Natural killer cell treated with Interleukin-12 subunit alpha and Interleukin-12 subunit beta and Interleukin-15 and Interleukin-18, amount 100 ng/mL, for 72 hours (primary cell): ENCODE measurements at places on chromosomes 5 and 9. TPM values are rescaled to one million over a fixed set of nuclear protein-coding genes. Genes with fewer than 3 reads are reported as not detected.

Gene TEX48
- total RNA-seq = not detected

Gene INSL4
- total RNA-seq = not detected

Gene MED27
- 35.4 TPM for total RNA-seq

Gene SLC46A2
- total RNA-seq = not detected

Gene PTPA
- 133 TPM for total RNA-seq

Gene GDNF
- total RNA-seq = not detected

Gene PCDHGA4
- 0.50 TPM for total RNA-seq

Gene PCDHGB6
- 0.89 TPM for total RNA-seq

- peaks cover 57% of the 10 kb centered on the region for H3K27me3 ChIP-seq
- no peak overlapping the region for H3K4me3 ChIP-seq
- H3K4me1 ChIP-seq = no peaks in the 10 kb centered on the region
- no peak for DNase-seq
- no peak overlapping the region for H3K27ac ChIP-seq
- peaks cover 6% of the 10 kb centered on the region for H3K36me3 ChIP-seq
Measured at GRCh38 chr5:115820846-115821245, 4.4 kb upstream of the CDO1 start.

DNA sequence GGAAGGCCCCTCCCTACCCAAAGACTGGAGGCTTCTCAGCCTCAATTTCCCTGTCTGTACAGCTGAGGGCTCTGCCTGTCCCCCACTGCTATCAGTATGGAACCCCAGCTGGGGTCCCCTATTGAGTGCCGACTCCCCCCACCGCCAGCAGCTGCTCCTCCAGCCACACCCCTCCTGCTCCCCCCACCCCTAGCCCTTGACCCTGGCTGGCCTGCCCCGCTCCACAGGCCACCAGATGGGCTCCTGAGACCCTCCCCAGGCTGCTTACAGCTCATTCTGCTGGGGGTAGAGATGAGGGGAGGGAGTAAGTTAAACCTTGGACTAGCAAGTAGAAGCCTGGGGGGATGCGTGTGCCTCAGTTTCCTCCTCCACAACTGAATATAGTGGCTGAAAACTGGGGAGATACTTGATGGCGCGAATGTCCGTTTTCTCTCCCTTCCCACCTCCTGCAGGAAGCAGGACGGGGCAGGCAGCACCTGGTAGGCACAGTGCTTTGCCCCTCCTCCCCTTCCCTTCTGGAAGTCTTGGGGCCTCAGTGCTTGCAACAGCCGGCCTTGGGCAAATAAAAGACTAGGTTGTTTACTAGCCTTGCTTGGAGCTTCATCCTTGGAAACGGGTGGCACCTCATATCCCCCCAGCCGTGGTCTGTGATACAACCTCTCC is 19.1 kb downstream of the URM1 start:
- no peaks in the 10 kb centered on the region for H3K27me3 ChIP-seq
- no peak overlapping the region for H3K27ac ChIP-seq
- H3K36me3 ChIP-seq = no peaks in the 10 kb centered on the region
- H3K4me3 ChIP-seq = no peak overlapping the region
- no peak for DNase-seq

GRCh38 chr5:72649449-72649848 is 142.2 kb upstream of the ZNF366 start:
- peaks cover 7% of the 10 kb centered on the region for H3K27me3 ChIP-seq
- no peaks in the 10 kb centered on the region for H3K36me3 ChIP-seq
- no peak overlapping the region for H3K27ac ChIP-seq
- H3K4me3 ChIP-seq = no peak overlapping the region
- no peaks in the 10 kb centered on the region for H3K4me1 ChIP-seq

DNA sequence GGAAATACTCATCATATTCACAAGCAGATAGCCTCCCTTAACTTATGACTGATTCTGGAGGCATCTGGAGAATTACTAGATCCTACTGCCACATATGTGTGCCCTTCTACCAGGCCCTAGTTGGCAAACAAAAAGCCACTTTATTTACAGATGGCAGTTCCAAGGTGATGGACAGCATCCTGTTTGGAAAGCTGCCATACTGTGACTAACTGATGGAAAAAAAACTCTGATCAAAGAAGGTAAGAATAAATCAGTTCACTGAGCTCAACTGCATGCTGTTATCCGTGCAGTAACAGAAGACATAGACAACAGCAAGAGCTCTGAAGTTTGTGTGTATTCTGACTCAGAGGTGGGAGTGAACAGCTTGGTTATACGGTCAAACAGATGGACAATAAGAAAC is 279.8 kb upstream of the POU5F2 start:
- peaks cover 21% of the 10 kb centered on the region for H3K4me1 ChIP-seq
- no peak for DNase-seq
- no peaks in the 10 kb centered on the region for H3K27me3 ChIP-seq
- peaks cover 32% of the 10 kb centered on the region for H3K36me3 ChIP-seq
- H3K27ac ChIP-seq = no peak overlapping the region

DNA sequence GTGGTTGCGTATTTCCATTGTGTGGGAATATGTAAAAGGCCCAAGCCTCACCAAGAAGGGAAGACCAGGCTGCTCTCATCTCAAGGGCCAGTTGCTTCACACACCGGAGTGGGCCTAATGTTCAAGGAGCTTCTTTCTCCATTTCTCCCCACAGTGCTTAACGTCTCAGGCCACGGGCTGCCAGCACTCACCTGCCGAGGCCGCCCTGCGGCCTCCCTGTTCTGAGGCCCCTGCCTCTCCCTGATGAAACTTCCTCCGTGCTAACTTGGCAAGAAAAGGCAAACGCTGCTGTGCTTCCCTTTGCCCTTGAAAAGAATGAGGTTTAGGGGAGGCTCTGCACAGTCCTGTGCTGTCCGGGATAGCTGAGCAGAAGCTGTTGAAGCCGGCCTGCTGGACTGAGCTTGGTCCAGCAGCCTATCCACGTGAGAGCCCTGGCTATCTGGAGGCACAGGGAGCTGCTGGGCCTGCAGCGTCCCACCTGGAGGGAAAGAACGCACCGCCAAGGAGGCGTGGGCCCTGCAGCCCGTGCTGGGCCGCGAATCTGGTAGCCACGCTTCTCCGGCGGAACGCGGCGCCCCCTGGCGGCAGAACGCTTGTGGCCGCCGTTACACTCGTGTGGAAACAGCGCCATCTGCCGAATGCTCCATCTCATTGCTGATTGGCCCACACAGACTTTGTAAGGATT is 73.5 kb upstream of the PRSS3 start:
- H3K27ac ChIP-seq = no peak overlapping the region
- H3K4me3 ChIP-seq = no peak overlapping the region
- DNase-seq = peak; percentile 80
- H3K27me3 ChIP-seq = peaks cover 7% of the 10 kb centered on the region
- H3K36me3 ChIP-seq = no peaks in the 10 kb centered on the region

- no peaks in the 10 kb centered on the region for H3K27me3 ChIP-seq
- no peak overlapping the region for H3K4me3 ChIP-seq
- H3K36me3 ChIP-seq = no peaks in the 10 kb centered on the region
- no peak for DNase-seq
- H3K27ac ChIP-seq = no peak overlapping the region
Measured at GRCh38 chr5:139642891-139643871, 5.0 kb upstream of the CXXC5 start.

- peaks cover 15% of the 10 kb centered on the region for H3K4me1 ChIP-seq
- no peak overlapping the region for H3K27ac ChIP-seq
- H3K27me3 ChIP-seq = peaks cover 47% of the 10 kb centered on the region
- no peak for DNase-seq
Measured at GRCh38 chr5:168878135-168878745, 299.1 kb upstream of the PANK3 start.

GRCh38 chr9:77647267-77648233 is 572 bp downstream of the GNA14 start:
- H3K36me3 ChIP-seq = no peaks in the 10 kb centered on the region
- H3K27ac ChIP-seq = no peak overlapping the region
- H3K27me3 ChIP-seq = peaks cover 33% of the 10 kb centered on the region
- H3K4me1 ChIP-seq = peaks cover 6% of the 10 kb centered on the region

DNA sequence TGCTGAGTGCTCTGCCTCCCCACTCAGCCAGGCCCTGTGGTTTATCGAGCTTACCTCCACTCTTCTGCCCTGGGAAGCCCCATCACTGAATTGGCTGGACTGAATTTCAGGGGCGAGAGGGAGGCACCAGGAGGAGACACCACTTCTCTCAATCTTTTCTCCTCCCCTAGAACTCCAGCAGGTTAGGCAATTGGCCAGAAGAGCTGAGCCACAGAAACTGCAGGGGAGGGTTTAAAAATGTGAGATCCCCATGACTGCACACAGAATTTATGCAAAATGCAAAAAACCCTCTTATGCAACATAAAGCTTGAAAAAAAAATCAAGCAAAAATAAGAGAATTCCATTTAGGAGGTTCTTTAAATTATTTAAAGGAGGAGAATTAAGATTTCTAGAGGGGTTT is 29.9 kb downstream of the TUT7 start:
- DNase-seq = no peak
- no peak overlapping the region for H3K4me3 ChIP-seq
- H3K27me3 ChIP-seq = no peaks in the 10 kb centered on the region
- no peak overlapping the region for H3K27ac ChIP-seq
- H3K4me1 ChIP-seq = peaks cover 7% of the 10 kb centered on the region
- peaks cover 21% of the 10 kb centered on the region for H3K36me3 ChIP-seq

- H3K4me3 ChIP-seq = no peak overlapping the region
- H3K36me3 ChIP-seq = no peaks in the 10 kb centered on the region
- H3K27me3 ChIP-seq = peaks cover 7% of the 10 kb centered on the region
Measured at GRCh38 chr5:79518718-79519117, 4.8 kb upstream of the HOMER1 start.

GRCh38 chr5:132136906-132137305 is 63.3 kb downstream of the CSF2 start:
- H3K27ac ChIP-seq = no peak overlapping the region
- no peak for DNase-seq
- H3K4me1 ChIP-seq = no peaks in the 10 kb centered on the region
- H3K27me3 ChIP-seq = no peaks in the 10 kb centered on the region
- no peak overlapping the region for H3K4me3 ChIP-seq

DNA sequence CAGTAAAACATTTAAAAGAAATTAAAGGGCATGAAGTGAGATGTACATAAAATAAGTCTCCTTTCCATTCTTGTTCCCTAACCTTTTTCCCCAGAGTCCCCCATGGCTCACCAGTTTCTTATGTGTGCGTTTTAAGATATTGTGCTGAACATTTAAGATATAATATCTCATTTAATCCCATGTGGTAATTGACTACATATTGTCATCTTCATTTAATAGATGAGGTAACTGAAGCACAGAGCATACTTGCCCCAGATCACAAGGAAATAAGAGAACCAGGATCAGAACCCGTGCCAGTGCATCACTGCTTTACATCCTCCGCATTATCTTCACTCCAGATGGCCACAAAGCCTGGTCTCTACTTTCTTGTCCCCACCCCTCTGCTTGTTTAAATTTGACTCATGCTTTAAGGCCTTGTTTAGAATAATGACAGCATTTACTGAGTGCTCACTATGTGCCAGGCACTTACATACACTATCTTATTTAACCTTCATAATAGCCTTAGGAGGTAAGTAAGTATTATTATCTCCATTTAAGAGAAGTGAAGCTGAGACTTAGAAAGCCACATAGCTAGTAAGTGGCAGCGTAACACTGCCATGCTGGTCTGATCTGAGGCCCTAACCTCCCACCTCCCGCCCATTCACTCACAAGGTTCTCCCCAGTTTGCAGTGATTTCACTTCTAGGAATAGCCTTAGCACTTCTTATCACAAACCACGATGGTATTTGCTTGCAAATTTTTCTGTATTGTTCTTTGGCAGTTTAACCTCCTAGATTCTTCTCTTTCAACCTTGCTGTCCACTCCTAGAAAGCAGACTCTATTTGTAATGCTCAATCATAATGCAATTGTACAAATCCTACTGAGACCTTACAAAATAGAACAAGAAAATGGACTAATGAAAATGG is 78.4 kb upstream of the IL6ST start:
- no peaks in the 10 kb centered on the region for H3K36me3 ChIP-seq
- H3K4me1 ChIP-seq = peaks cover 10% of the 10 kb centered on the region
- H3K4me3 ChIP-seq = no peak overlapping the region
- no peak overlapping the region for H3K27ac ChIP-seq
- no peak for DNase-seq

- H3K27me3 ChIP-seq = no peaks in the 10 kb centered on the region
- H3K4me1 ChIP-seq = no peaks in the 10 kb centered on the region
- peaks cover 8% of the 10 kb centered on the region for H3K36me3 ChIP-seq
- no peak overlapping the region for H3K27ac ChIP-seq
- no peak overlapping the region for H3K4me3 ChIP-seq
Measured at GRCh38 chr5:142151436-142152383, 43.1 kb downstream of the NDFIP1 start.

DNA sequence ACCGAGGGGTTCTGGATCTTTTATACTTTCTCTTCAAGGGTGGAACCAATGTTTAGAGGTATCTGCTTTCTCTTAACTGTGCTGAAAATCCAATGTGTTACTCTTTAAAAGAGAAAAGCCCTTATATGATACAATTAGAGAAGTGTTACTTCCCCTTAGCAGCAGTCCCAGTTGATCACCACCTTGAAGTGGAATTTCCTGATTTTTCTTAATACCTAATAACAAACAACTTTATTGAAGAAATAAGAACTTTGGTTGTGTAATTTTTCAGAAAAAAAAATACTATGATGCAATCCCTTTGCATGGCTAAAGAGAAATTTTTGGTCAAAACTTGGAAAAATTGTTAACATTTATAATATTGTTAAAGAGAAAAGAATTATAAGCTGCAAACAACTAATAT is 24.7 kb downstream of the SLC1A3 start:
- H3K36me3 ChIP-seq = no peaks in the 10 kb centered on the region
- H3K4me3 ChIP-seq = no peak overlapping the region
- peaks cover 9% of the 10 kb centered on the region for H3K27me3 ChIP-seq
- no peak for DNase-seq

GRCh38 chr5:90421136-90421535 is 11.6 kb upstream of the CETN3 start:
- no peaks in the 10 kb centered on the region for H3K4me1 ChIP-seq
- DNase-seq = no peak
- H3K27ac ChIP-seq = no peak overlapping the region
- no peaks in the 10 kb centered on the region for H3K36me3 ChIP-seq
- no peak overlapping the region for H3K4me3 ChIP-seq
- peaks cover 27% of the 10 kb centered on the region for H3K27me3 ChIP-seq

- no peaks in the 10 kb centered on the region for H3K36me3 ChIP-seq
- no peak overlapping the region for H3K27ac ChIP-seq
- no peak overlapping the region for H3K4me3 ChIP-seq
- no peaks in the 10 kb centered on the region for H3K27me3 ChIP-seq
- no peak for DNase-seq
Measured at GRCh38 chr5:24347158-24347557, 297.6 kb downstream of the CDH10 start.

- H3K4me1 ChIP-seq = peaks cover 2% of the 10 kb centered on the region
- H3K36me3 ChIP-seq = no peaks in the 10 kb centered on the region
- H3K4me3 ChIP-seq = no peak overlapping the region
Measured at GRCh38 chr5:142587354-142587965, 98.4 kb downstream of the FGF1 start.
